Stimulated activated CD8-positive, alpha-beta memory T cell treated with anti-CD3 and anti-CD28 coated beads, Interleukin-7, amount 100 ng/mL, for 24 hours (primary cell): ENCODE measurements at places on chromosomes 1 and 21.
A peak's percentile ranks its signal among the peaks of the same experiment; 100 is the strongest.

GRCh38 chr1:8189931-8190483 is 127.9 kb upstream of the SLC45A1 start:
- DNase-seq, result no peak

DNA sequence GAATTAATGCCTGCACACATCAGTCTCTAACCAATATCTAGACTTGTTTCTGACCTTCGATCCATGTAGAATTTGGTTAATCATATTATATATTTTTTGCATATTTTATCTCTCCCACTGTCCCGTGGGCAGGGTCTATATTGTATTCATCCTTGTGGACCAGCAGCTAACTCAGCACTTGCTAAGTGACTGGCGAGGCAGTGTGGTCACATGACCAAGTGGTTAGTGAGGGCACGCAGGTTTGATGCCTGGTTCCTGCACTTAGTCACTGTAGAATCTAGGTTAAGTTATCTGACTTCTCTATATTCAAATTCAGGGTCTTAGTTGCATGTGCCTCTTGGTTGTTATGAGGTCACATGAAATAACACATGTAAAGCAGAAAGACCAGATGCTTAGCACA is 120.5 kb downstream of the UBE2U start:
- DNase-seq, result no peak

GRCh38 chr1:73009311-73009710 is 727.0 kb upstream of the NEGR1 start:
- DNase-seq, result no peak

DNA sequence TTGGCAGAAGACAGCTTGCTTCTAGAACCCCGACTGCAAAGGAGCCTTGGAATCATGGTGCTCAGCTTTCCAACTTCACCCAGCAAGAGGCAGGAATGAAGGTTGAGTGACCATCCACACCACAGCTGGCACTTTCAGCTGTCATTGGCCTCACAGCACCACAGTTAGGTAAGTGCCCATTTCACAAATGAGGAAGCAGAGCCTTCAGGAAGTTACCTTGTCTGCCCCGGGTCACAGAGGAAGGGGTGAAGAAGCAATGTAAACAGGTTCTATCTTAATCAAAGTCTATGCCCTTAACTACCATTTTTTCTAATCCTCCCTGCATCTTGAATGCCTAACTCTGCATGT is 156.0 kb downstream of the GLUL start:
- DNase-seq, result no peak

GRCh38 chr1:77539519-77540142 is 142.8 kb downstream of the ZZZ3 start:
- DNase-seq, result no peak

DNA sequence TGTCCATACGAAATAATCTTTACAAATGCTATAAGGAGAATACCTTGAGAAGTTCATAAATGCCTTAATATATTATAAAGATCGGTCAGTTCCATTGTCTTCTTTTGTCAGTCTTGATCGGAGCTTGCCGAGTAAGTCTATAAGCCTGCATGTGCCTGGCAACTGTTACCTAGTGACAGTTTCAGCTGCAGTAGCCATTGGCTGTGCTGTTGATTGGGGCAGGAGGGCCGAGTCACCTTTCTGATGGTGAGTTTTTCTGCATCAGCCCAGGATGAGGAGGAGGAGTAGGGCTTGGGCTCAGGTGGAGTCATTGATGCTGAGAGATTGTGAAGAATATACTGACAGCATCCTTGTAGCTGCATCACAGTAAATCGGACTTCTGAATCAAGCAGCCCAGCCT is 1.9 kb upstream of the GPR52 start:
- no peak for DNase-seq

DNA sequence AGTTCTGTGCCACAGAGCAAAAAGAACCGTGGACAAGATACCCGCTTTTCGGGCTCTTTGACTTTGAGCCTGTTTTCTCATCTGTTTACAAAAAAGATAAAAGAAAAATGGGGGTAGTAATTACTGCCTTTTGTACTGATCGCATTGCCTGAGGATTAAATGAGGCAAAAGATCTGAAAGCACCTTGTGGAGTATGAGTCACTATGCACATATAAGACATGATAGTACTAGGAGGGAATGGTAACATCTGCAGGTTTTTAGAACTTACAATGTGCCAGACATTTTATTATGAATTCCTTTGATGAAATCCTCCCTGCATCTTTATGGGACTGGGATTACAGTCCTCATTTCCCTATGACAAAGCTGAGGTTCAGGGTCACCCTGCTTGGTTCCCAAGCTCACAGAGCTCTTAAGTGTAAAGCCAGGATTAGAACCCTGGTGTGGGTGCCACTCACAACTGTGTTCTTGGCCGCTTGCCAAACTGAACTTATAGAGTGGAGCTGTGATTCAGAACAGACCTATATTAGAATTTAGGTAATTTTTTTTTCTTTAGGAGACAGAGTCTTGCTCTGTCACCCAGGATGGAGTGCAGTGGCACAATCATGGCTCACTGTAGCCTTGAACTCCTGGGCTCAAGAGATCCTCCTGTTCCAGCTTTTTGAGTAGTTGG is 1.8 kb downstream of the DISC1 start:
- peak; percentile 33 for DNase-seq

GRCh38 chr21:41664881-41665765 is 101.7 kb downstream of the RIPK4 start:
- DNase-seq, result no peak

- no peak for DNase-seq
Measured at GRCh38 chr1:99728494-99729235, 37.8 kb downstream of the FRRS1 start.

DNA sequence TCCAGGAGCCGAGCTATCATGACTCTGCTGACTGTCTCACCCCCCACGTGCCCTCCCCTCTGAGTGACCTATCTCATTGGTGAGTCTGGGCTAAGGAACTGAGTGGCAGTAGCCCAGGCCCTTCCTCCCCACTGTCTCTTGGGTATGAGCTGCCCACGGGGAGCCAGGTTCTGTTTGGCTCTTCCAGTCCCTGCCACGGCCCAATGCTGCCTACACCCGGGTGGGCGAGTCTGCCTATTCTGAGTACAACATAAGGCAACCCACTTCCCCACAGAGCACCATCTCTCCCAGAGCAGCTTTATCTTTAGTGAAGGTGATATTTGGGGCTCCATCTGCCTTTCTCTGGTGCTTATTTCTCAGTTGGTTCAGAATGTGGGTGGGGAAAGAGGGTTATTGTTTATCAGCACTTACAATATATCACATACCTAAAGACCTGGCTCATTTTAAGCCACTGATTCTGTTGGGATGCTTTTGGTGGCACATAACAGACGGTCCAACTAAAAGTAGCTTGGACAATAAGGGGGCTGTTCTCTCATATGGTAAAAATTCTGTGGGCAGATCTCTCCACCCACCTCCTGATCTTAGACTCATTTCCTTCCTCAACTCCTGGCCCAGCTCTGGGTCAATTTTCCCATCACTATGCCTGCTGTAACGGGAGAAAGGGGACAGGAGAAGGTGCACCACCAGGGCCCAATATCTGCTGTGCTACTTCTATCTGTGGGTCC is 27.7 kb upstream of the VWA5B1 start:
- DNase-seq, result no peak

GRCh38 chr21:42973309-42973990 is 912 bp upstream of the PKNOX1 start:
- no peak for DNase-seq

GRCh38 chr21:32548978-32549377 is 36.3 kb downstream of the TCP10L start:
- DNase-seq, result no peak

- peak; percentile 14 for DNase-seq
Measured at GRCh38 chr1:154546264-154547063, 12.0 kb downstream of the UBE2Q1 start.

DNA sequence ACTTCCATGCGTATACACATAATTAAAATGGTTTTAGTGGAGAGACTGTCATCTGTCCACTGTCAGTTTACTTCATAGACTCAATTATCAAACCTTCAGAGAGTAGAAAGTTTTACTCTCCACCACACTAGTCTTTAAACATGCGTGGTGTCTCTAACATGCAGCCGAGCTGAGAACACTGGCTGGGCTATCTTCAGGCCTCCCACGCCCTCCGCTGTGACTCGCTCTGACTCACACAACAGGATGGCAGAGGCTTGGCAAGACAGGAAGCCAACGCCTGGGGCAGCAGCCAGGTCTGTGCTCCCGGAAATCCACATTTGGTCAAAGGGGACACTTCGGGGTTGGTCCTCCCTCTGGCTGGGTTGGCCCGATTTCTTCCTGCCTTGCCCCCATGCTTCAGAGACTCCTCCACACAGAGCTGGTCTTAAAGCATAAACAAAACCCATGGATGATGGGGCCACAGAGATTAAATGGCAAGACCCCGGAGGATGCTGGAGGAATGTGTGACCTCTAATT is 22.7 kb upstream of the IFNGR2 start:
- peak; percentile 73 for DNase-seq

DNA sequence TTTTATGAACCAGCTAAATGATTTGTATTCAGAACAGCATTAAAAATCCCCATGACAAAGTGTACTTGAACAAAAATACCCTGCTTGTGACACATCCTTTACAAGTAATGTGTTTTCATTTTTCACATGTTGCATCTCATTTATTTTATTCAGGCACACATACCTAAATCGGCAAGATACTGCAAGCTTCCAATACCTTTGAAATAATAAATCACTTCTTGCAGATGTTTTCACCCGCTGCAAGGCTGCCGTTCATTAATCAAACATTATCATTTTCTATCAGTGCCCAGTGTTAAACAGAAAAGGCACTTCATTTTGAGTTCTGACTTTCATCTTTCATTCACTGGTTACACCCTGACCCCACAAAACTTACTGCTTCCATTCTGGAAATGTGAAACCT is 269.6 kb downstream of the DPYD start:
- DNase-seq, result no peak

DNA sequence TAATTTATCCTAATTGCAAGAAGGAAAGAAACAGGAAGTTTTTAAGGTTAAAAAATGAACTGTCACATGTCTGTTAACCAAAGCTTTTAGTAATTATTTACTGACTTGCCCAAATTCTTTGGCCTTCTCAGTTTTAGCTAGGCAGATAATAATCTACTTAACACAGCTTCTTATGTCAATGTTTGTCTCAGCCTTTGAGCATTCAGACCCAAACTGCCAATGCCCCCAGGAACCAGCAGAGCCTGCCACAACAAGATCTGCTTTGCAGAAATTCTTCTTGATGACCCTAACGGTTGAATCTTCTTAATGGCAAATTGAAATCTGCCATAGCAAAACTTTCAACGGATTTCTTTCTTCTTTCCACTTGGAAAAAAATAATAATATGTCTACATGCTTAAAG is 792.4 kb upstream of the ADGRL2 start:
- no peak for DNase-seq

GRCh38 chr1:173669491-173669941 is at the start of gene ANKRD45:
Gene ANKRD45 (minus strand): TSS chr1:173669851. CDS start chr1:173659418, 10,433 bp downstream.
- DNase-seq, result no peak

DNA sequence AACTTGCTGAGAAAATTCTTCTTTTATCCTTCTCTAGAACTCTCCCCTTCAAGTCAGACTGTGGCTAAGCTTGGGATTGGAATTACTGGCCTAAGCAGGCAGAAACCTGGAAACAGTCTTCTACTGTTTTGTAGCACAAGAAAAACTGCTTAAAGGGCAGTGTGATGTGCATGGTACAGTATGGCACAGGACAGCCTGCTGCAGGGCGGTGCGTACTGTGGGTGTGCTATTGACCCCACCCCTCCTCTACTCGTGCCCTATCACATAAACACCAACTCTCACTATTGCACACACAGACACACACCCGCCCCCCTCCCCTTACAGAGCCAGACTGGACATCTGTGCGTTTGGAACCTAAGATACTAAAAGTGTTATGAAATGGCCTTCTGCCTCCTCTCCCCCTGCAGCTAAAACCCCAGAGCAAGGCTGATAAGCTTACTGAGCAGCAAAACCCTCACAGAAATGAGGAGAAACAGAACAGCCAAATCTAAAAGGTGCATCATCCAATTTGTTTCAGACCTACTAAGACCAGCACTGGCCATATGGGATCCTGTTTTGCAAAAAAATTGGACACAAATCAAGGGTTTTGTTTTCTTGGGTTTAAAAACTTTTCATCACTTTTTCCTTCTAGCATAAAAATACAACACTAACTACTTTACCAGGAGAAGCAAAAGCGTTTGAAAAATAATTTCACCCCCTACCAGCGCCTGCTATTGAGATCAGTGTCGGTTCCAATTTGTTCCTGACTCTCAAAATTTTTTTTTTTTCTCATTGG is 355.8 kb upstream of the LYPLAL1 start:
- no peak for DNase-seq

GRCh38 chr1:202938287-202938925 is 11.4 kb upstream of the KLHL12 start:
- DNase-seq, result no peak

GRCh38 chr1:206971029-206971655 is 882 bp upstream of the FCAMR start:
- DNase-seq, result no peak

DNA sequence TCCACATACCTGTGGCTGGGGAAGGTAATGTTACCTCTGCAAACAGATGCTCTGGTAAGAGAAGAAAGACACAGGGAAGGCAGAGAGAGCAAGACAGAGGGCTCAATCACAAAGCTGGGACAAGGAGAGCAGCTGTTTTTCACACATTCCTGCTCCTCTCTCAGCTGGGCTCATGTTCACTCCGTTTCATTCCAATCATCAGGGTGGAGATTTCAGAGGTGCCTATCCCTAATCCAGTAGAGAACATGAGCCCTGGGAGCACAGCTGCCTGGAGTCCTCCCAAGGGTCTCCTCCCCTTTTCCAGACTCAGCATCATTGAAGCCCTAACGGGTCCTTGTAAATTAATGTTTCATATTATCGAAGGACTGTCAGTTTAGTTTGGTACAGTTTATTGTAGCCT is 19.4 kb downstream of the GADD45A start:
- no peak for DNase-seq
